Activated CD4-positive, alpha-beta T cell treated with anti-CD3 and anti-CD28 coated beads, Interleukin-2, amount 10 ng/mL, durations not matched to agents 7 days and 5 days (primary cell): ENCODE measurements at places on chromosomes 2 and 18. TPM values are rescaled to one million over a fixed set of nuclear protein-coding genes. Genes with fewer than 3 reads are reported as not detected.
A peak's percentile ranks its signal among the peaks of the same experiment; 100 is the strongest.

CXCR1 gene
- total RNA-seq: 1.1 TPM

DNA sequence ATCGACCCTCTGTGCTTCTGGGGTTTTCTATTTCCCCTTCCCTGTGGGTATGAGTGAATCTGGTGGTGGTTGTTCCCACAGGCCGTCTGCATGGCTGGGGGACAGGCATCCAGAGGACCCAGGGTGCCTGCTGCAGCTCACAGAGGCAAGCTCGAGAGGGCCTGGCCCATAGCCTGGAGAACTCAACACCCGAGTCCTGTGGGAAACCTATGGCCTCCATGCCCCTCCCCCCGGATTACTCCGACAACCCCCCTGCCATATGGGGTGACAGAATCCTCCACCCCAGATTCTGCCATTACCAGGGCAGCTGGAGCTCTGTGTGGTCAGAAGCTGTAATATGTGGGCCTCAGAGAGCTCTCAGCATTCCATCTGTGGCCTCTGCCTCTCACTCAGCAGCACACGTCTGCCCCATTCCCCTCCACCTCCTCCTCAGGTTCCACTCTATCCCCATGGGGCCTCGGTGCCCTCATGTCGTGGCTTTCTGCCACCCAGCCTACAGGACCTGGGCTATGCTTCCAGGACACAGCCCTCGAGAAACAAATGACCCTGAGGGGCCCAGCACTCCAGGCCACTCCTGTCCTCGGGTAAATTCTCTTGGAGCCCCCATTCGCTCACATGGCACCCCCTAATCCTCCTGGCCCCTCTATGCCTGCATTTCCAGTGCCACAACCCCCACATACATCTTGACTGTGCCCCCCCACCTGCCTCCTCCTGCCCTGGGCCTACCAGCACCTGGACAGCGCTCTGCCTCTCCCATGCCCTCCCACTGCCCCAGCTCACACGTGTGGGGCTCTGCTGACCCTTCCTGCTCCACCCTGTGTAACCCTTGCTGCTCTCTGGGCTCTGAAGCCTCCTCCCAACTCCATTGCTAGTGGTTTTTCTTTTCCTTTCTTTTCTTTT lies 3.6 kb downstream of the MZT2A start:
- peaks cover 22% of the 10 kb centered on the region for H3K4me1 ChIP-seq
- no peak overlapping the region for H3K4me3 ChIP-seq
- H3K36me3 ChIP-seq: peaks cover 22% of the 10 kb centered on the region
- H3K27ac ChIP-seq: peak overlapping the region; percentile 62

- no peak overlapping the region for H3K4me3 ChIP-seq
- H3K4me1 ChIP-seq: peaks cover 9% of the 10 kb centered on the region
- no peak for DNase-seq
- H3K27me3 ChIP-seq: peaks cover 6% of the 10 kb centered on the region
- no peak overlapping the region for H3K27ac ChIP-seq
Measured at GRCh38 chr2:126752876-126753275, 96.9 kb downstream of the GYPC start.

- no peaks in the 10 kb centered on the region for H3K4me1 ChIP-seq
- no peak overlapping the region for H3K27ac ChIP-seq
- no peaks in the 10 kb centered on the region for H3K36me3 ChIP-seq
- no peak overlapping the region for H3K4me3 ChIP-seq
Measured at GRCh38 chr2:10772868-10773215, 39.7 kb downstream of the PDIA6 start.

DNA sequence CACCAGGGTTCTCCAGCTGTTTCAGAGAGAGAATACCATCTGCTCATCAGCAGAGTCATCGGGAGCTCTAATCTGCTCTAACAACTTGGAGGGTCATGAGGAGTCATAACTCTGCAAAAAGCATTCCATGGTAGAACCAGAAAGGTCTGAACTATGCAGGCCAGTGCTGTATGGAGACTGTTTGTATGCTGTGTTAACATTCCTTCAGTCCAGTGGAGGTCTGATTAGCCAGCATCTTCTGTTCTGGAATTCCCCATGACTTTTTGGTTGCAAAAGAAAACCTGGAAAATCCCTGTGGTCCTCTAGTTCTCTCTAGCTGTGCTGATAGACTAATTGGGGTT lies 9.4 kb upstream of the ITGB6 start:
- DNase-seq: no peak
- H3K36me3 ChIP-seq: no peaks in the 10 kb centered on the region
- H3K4me1 ChIP-seq: peaks cover 21% of the 10 kb centered on the region
- H3K4me3 ChIP-seq: no peak overlapping the region
- H3K27ac ChIP-seq: no peak overlapping the region
- peaks cover 9% of the 10 kb centered on the region for H3K27me3 ChIP-seq

DNA sequence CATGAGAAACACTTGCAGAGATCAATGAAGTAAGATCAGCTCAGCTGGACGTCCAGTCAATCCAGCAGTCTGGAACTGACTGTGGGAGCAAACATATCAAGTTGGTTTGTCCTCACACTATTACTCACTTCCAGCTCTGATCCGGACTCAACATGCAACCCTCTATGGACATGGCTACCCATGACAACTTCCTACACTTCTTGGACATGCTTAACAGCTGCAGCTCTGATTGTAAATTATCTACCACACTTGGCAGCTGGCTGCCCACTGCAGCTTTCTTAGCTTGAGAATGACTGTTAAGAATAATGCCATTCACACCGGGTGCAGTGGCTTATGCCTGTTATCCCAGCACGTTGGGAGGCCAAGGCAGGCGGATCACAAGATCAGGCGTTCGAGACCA lies 429.8 kb downstream of the EPHA4 start:
- no peaks in the 10 kb centered on the region for H3K36me3 ChIP-seq
- H3K4me1 ChIP-seq: no peaks in the 10 kb centered on the region
- H3K27me3 ChIP-seq: no peaks in the 10 kb centered on the region

CRYGC gene
- total RNA-seq: not detected

SLC16A14 gene
- 0.27 TPM for total RNA-seq

- H3K4me1 ChIP-seq: peaks cover 2% of the 10 kb centered on the region
- no peaks in the 10 kb centered on the region for H3K27me3 ChIP-seq
- peaks cover 6% of the 10 kb centered on the region for H3K36me3 ChIP-seq
- peak; percentile 57 for DNase-seq
- no peak overlapping the region for H3K4me3 ChIP-seq
Measured at GRCh38 chr2:189751080-189751658, 11.4 kb downstream of the OSGEPL1 start.

LNPK gene
- total RNA-seq: 35.7 TPM

- no peaks in the 10 kb centered on the region for H3K36me3 ChIP-seq
- H3K27me3 ChIP-seq: no peaks in the 10 kb centered on the region
- DNase-seq: no peak
Measured at GRCh38 chr2:188412190-188412589, 120.5 kb downstream of the GULP1 start.
